ENCODE measurements at places on chromosomes 7 and 10.

DNA sequence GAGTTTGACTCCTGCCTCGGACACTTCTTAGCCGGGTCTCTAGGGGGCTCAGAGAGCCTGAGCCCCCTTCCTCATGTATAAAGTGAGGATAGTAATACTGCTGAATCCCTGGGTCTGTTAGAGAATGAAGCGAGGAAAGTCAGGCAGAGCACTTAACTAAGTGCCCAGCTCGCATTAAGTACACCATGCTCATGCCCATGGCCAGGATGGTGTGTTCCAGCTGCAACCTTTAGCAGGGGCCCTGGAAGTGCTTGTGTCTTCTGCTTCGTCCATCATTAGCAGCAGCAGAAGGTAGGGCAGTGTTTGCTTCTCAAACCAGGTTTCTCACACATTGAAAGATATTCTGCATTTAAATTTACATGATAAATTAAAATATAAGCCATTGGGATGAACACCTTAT lies 27.3 kb upstream of the WDFY4 start:
- DNase-seq: no peak

DNA sequence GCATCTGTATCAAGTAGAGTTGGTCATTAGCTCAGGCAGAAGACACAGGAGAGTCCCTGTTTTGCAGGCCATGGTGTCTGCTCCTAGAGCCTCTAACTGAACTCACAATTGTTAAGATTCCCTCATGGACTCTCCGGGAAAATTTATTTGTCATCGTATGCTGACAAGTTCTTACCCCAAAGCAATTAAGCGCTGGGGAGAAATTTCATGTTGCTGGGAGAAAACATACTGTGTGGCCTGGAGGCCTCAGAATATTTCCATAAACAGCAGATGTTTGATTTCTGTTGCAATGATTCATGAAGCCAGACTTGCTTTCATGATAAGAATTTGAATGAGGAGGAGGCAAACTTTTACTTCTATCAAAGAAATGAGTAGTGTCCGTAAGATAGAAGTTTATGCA lies 583.2 kb downstream of the GATA3 start:
- no peak for DNase-seq

DNA sequence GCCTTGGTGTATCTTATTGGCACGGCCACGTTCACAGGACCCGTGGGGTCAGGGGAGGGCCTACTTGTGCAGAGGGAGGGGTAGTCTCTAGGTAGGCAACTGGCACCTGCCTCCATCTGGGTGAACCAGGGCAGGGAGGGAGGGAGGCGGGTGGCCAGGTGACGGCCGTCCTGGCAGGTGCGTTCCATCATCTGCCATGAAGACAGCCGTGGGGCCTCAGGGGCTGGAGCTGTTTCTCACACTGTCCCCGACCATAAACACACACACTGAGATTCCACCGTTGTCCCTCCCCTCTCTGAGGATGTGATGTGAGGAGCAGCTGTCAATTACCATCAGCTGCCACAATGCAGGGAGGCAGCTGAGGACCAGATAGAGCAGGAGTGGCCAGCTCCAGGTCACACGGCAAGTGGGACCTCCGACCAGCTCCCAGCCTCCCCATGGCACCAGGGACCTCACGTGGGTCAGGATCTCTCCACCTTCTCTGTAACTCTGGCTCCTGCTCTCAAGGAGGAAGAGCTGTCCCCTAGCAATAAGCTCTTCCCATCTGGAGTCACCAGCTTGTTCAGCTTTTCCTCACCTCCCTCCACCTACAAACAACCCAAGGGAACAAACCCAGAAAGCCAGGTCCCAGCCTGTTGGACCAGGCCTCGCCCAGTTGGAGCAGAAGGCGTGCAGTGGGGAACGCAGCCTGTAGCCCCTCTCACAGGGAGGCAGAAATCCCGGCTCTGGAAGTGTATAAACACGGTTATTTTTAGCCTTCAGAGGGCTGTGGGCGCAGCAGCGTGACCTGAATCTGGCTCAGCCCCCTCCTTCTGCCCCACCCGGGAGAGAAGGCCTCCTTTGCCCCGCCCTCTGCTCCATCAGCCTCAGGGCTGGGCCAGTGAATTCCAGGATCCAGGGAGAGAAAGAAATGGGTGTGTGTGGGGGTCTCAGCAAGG lies 33.1 kb downstream of the ZMIZ1 start:
- DNase-seq: no peak

GRCh38 chr7:124702385-124702784 lies 63.2 kb downstream of the GPR37 start:
- DNase-seq: no peak

- no peak for DNase-seq
Measured at GRCh38 chr10:123151737-123152135, 2.5 kb upstream of the BUB3 start.

DNA sequence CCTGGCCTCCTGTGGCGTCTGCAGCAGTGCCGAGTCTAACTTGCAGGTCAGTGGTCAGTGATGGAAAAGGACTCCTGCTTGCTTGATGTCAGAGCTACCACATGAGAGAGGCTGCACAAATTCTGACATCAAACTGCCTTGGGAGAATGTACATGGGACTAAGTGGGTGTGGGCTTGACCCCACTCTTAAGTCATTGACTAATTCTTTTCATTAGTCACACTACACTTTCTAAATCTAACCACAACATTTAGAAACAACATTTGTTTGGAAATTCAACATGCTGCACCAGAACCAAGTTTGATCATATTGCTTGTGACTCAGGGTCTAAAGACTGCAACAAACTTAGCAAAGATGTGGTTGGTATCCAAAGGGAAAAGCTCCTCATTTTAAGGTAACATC lies 24.4 kb upstream of the CDC14C start:
- no peak for DNase-seq

DNA sequence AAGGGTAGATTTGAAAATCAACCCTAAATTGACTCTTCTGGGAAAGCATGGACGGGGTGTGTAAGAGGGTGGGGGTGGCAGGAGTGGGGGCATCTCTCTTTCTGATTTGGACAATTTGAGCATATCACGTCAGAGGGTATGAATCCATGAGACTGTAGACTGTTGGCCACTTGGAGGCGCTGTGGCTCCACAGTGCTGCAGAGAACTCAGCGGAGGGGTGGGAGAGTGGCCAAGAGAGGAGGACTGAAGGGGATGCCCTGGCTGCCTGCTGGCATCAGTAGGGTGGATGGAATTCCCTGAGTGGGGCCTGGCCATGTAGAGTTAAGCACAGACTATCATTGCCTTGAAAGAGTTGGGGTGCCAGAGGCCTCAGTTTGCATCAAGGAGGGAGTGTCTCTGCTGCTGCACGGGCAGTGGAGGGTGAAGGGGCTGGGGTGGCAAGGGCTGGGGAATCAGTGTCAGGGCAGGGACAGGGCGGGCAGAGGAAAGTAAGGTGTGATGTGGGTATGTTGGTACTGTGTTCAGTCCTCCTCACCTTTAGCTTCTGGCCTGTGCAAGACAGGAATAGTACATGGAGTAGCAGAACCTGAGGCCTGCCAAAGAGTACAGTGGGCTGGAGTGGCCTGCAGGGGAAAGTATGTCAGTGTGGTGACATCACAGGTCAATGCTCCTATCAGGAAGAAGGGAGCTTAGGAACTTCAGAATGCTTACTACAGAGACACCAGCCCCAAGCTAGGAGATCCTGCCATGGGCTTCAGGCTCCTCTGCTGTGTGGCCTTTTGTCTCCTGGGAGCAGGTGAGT lies 133.5 kb upstream of the PRSS58 start:
- no peak for DNase-seq

- no peak for DNase-seq
Measured at GRCh38 chr7:2713370-2713769, 25.4 kb downstream of the AMZ1 start.

GRCh38 chr7:136859803-136860202 lies 8.6 kb upstream of the CHRM2 start:
- no peak for DNase-seq

DNA sequence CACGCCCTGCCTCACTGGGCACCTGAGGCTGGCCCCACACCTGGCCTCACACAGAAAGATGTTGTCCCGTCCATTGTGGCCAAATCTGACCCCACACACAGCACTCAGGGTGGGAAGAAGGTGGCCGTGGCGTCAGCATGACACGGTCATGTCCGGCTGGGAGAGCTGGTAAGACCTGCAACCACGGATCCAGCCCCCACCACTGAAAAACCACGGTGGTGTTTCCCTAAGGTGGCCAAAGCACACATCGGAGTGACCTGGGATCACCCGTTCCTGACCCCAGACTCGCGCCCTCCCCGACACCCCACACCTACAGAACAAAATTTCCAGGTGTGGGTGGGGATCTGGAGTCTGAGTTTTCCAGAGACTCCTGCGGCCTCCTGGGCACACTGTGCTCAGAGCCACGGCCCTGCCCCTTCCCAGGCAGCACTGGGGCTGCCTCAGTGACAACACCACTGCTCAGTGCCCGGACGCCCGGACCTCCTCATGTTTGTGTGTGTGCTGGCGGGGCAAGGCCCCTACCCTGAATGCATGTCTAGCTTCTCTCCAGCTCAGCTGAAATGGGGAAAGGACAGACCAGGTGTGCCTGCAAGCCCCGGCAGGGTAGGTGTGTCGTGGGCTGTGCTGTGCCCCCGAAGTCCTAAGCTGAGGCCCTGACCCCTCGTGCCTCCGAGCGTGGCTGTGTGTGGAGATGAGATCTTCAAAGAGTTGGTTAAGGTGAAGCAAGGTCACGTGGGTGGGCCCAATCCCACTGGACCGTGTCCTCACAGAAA lies 36.1 kb downstream of the STK32C start:
- no peak for DNase-seq

DNA sequence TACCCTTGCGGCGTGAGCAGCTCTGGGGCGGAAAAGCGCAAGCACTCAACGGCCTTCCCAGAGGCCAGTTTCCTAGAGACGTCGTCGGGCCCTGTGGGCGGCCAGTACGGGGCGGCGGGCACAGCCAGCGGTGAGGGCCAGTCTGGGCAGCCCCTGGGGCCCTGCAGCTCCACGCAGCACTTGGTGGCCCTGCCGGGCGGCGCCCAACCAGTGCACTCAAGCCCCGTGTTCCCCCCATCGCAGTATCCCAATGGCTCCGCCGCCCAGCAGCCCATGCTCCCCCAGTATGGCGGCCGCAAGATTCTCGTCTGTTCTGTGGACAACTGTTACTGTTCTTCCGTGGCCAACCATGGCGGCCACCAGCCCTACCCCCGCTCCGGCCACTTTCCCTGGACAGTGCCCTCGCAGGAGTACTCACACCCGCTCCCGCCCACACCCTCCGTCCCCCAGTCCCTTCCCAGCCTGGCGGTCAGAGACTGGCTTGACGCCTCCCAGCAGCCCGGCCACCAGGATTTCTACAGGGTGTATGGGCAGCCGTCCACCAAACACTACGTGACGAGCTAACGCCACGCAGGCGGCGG lies 12.6 kb downstream of the TRIM8 start:
- no peak for DNase-seq

DNA sequence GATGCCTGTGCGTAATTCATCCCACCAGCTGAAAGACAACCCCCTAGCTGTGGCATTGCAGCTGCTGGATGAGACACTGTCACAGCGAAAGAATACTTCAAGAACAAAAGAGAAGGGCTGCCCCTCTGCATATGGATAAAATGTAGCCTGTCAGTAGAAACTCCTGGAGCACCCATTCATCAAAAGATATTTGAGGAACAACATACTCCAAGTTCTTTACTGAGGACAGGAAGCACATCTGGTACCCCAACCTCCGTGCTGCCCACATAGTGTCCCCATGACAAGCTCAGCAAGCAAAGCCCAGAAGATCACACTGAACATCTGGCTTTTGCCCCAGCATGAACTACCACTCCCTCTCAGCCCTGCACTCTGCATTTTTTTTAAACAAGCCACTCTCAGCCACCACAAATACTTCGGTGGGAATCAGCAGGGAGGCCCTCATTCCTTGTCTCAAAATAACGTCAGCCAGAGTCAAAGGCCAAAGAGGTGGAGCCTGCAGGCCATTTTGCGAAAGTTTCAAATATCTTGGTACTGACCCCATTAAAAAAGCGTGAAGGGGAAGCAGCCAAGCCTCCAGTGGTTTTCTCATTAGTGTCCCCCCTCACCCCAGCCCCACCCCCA lies 1.7 kb downstream of the CREB3L2 start:
- peak; percentile 92 for DNase-seq

- no peak for DNase-seq
Measured at GRCh38 chr10:60834401-60834800, 56.1 kb downstream of the CDK1 start.

DNA sequence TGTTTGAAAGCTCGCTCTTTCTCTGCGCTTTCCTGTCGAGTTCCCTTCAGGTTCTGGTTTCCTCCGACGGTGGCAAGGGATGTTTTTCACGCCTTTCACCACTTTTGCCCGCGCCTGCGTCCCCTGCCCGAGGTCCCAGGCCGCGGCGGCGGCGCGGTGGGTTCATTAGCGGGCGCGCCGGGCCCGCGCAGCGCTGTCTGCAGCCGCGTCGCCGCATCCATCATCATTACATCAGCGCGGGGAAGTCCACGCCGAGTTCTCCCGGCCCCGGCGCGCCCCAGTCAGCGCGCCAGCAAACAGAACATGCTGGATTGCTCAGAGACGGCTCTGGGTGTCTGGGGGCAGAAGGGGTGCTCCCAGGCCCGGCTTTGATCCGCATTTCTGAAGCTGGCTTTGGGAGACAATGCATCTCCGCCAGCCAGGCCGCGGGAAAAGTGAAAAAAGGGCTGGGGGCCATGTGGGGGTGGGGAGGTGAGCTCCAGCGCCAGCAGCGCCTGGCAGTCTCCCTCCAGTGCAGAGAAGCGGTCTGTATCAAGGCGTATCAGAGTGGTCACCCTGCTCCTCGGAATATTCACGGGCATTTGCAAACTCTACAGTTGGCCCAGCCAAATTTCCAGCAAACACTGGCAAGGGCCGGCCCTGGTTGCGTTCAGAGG lies 8.9 kb downstream of the GLI3 start:
- no peak for DNase-seq

GRCh38 chr10:132464256-132465192 lies 67.5 kb downstream of the PWWP2B start:
- no peak for DNase-seq

GRCh38 chr7:116180302-116180701 lies 30.0 kb upstream of the TES start:
- DNase-seq: no peak

DNA sequence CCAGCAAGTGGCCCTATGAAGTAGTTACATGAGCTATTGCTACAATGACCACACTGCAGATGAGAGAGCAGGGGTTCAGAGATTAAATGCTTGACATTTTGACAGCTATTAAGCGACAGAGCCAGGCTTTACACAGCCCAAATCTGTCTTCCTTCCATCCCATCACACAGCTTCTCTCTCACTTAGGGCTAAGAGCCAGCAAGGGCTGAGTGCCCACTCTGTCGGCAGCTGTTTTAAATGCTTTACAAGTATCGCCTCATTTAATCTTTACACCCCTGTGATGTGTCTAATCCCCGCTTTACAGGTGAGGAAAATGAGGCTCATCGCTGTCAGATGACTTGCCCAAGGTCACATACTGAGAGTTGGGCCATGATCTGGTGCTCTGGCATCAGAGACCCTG lies 15.2 kb upstream of the OPALIN start:
- DNase-seq: no peak

GRCh38 chr10:61882621-61883370 lies 18.7 kb upstream of the ARID5B start:
- no peak for DNase-seq

DNA sequence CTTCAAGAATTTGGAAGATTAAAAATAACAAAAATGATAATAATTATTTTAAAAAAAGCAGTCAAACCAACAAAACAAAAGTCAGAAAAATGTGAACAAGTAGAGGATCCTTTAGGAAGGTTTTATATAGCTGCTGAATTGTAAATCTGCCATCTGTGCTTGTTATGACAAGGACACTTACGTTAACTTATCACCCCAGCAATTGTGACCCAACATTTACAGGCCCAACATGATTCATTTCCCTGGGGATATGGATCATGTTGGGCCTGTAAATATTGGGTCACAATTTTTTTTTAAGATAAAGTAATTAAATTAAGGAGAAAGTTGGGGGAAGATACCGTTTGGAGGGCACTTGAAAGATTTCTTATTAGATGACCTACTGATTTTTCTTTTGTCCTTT lies 261.4 kb upstream of the HABP2 start:
- DNase-seq: no peak

GRCh38 chr7:112965506-112965905 lies 121.1 kb downstream of the GPR85 start:
- DNase-seq: no peak

All from skeletal muscle cell (primary cell).